ENCODE measurements at places on chromosomes 7 and 10.

DNA sequence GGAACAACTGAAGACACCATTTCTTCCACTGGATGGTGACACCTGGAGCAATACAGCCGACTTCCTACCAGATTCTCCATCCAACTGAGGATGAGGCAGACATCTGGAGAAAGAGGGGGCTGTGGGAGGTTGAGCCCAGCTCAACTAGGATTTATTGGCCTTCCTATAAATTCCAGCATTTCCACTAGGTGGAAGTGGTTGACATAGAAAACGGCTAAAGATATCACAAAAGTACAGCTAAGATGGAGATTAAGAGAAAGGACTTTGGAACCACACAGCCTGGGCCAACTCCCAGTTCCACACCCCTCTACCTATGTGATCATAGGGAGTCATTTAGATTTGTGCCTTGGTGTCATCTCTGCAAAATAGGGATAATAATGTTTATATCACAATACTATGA is 61.3 kb upstream of the CAV2 start:
- no peak for DNase-seq

- DNase-seq, result no peak
These were observed 30.1 kb upstream of the PTPRN2 start for GRCh38 chr7:158617737-158618128.

DNA sequence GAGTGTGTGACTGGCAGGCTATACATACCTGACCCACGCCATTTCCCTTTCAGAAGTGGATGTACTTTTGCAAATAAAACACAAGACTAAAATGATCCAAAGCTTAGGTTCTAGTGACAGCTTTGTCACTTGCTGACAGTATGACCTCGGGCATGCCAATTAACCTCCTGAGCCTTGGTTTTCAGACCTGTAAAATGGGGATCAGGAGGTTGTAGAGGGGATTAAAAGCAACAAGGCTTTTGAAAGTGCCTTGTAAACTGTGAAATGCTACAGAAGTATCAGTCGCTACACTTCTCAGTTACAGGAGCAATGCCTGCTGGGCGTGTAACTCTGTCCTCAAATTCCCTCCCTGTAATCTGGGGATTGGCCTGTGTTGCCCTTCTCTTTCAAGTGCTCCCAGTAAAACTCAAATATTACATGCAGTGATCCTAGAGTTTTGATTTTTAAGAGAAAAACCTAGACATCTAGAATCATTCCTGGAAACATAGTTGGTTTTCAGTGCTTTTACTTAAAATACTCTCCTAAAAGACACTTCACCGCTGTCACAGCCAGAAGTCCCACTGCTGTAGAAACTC is 8.8 kb upstream of the GRB10 start:
- DNase-seq, result no peak

- no peak for DNase-seq
These were observed 100.3 kb downstream of the HGF start for GRCh38 chr7:81669476-81670105.

DNA sequence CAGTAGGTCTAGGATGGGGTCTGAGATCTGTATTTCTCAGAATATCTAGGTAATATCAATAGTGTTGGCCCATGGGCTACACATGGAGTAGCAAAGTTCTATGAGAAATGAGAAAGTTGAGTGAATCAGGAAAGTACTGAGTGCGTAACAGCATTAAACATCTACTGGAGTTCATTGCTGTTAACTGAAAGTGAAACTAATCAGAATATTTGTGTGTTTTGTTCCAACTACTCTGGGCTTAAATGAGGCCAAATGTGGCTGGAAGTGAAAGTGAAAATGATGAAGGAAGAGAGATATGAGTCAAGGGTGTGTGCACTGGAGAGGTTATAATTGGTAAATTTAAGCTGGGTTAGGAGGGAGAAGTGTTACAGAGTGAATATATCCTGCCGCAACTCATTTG is 46.5 kb downstream of the TMEM106B start:
- DNase-seq, result peak; percentile 81

GRCh38 chr10:66925896-66926715 is at the start of gene LRRTM3:
LRRTM3 (plus strand) TSS chr10:66926036.
- DNase-seq, result peak; percentile 1

GRCh38 chr10:89615824-89616223 is 29.2 kb downstream of the PANK1 start:
- no peak for DNase-seq

DNA sequence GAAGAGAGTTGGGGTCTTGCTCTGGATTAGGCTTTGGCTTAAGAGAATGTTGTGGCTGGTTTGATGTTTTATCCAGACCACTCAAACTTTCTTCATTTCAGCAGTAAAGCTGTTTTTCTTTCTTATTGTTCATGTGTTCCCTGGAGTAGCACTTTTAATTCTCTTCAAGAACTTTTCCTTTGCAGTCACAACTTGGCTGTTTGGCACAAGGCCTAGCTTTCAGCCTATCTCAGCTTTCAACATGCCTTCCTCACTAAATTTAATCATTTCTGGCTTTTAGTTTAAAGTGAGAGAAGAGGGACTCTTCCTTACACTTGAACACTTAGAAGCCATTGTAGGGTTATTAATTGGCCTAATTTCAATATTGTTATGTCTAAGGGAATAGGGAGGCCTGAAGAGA is 18.1 kb downstream of the CCDC126 start:
- no peak for DNase-seq

DNA sequence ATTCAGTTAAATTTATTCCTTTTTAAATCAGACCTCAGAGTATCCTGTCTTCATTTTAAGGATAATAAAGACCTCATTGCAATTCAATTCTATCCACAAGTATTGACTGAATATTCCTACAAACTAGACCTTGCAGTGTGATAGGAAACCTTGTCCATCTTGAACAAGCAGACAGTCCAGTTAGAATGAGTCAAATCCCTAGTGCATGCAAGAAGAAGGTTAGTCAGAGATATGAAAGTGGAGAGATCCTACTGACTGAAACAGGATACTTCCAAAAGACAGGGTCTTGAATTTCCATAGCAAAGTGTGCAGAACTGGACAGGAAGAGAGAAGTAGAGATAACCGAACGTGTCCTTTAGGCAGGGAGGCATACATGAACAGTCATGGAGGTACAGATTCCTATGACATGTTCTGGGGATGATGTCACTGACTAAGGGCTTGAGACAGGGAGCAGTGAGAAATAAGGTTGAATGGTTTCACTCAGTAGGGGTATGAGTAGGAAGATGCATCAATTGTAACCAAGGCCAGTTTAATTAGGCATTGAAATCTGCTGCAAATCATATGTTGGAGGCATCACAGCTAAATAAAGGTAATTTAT is 45.2 kb downstream of the PPP1R3A start:
- DNase-seq, result no peak

- no peak for DNase-seq
These were observed 317.5 kb downstream of the DNAJB6 start for GRCh38 chr7:157654350-157654749.

DNA sequence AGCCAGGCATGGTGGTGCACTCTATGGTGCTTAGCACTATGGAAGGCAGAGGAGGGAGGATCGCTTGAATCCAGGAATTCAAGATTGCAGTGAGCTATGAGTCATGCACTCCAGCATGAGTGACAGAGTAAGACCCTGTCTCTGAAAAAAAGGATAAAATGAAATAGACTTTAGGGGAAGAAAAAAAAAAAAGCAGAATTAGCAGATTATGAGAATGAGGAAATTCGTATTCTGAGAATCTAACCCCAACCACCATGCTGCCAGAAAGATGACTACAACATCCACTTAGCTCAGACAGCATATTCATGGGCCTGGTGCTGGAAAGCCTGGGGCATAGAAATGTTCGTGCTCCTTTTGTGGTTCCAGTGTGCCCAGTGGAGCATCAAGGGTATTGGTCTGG is 63.3 kb downstream of the TMEM26 start:
- no peak for DNase-seq

DNA sequence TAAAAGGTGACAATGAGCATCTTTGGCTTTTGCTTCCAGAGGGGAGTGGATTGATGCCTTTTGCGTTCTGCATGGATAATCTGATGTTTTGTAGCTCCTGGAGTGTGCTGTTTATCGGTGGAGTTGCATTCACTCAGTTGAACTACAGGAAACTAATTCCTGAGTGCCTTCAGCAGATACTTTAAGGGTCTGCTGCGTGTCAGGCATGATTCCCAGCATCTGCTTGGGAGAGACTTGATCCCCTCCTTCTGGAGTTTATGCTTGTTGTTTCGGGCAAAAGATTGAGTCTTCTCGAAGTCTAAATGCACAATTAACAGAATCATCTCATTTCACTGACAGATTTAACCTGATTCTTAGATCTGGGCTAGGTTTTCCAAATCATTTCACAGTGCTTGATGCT is 46.2 kb downstream of the CELF2 start:
- no peak for DNase-seq

GRCh38 chr7:135712182-135712782 is 15.7 kb downstream of the SLC13A4 start:
- DNase-seq, result no peak

DNA sequence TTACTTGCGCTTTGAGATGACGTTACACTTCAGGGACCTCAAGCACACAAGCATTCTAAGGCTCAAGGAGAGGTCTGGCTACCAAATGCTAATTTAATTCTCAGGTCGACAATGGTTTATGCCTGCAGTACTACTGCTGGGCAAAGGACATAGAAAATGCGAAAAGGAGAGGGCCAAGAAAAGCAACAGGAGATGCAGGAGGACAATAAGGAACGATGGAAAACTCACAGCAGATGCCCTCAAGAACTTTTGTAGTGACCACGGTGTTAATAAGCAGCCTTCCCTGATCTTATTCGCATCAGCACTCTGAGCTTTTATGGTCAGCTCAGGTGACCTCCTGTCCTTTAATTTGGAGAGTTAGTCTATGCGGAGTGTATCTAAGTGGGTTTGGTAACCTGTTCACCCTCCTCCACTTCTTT is 146.3 kb downstream of the GPR85 start:
- DNase-seq, result no peak

DNA sequence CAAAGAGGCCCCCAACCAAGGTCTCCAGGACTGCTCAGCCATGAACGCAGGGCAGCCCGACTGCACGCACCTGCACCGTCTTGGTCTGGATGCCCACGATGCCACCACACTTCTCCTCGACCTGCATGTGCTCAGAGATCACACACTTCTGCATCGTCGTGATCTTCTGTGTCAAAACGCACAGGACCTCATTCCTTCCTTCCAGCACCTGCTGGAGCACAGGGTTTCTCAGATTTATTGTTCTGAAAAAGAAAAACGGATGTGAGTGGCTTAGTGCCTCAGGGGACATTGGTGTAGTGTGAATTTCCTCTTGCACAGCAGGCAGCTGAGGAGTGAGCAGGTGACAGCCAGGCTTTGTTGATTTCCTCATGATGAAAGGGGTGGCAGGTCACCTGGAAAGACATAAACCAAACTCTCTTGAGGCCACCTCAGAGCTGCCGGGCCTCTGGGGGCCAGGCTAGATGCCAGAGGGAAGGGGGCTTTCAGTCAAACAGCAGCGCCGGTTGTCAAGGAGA is 38.2 kb downstream of the GSDME start:
- no peak for DNase-seq

- DNase-seq, result no peak
These were observed 760.9 kb upstream of the IGFBP3 start for GRCh38 chr7:46681865-46682503.

- no peak for DNase-seq
These were observed 31.6 kb downstream of the CHRM2 start for GRCh38 chr7:136900005-136900404.

GRCh38 chr10:29634764-29635625 is at the start of gene SVIL:
SVIL (minus strand) TSS chr10:29634971; CDS start chr10:29555058, 79,913 bp downstream.
- no peak for DNase-seq

DNA sequence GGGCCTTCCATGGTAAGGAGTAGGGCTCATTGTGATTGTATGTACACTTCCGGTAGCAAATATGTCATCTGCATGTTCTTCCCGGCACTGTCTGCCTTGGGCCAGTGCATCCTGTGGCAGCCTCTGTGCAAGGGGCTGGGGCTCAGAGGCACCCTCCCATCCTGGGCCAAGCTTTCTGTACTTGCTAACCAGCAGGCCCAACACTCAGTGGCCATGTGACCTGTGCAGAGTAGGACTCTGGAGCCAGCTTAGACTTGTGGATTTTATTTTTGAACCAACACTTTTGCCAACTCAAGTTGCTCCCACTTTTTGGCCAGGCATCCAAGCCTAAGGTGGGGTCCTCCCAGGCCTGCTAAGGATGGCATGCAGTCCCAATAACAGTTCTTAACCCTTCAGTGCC is 25.0 kb downstream of the LDB3 start:
- no peak for DNase-seq

GRCh38 chr7:30904561-30904960 is 7.1 kb upstream of the AQP1 start:
- no peak for DNase-seq

GRCh38 chr10:34789966-34790506 is 25.1 kb downstream of the PARD3 start:
- no peak for DNase-seq

- no peak for DNase-seq
These were observed 24.0 kb downstream of the GSTO2 start for GRCh38 chr10:104293011-104293410.

- DNase-seq, result peak; percentile 53
These were observed 45.3 kb upstream of the CDK1 start for GRCh38 chr10:60732807-60733516.

Data from CD4-positive, alpha-beta T cell treated with Interleukin-15 for 4 hours (primary cell).